GM04504 (cell line): ENCODE measurements at places on chromosomes 12 and 14.
A peak's percentile ranks its signal among the peaks of the same experiment; 100 is the strongest.

DNA sequence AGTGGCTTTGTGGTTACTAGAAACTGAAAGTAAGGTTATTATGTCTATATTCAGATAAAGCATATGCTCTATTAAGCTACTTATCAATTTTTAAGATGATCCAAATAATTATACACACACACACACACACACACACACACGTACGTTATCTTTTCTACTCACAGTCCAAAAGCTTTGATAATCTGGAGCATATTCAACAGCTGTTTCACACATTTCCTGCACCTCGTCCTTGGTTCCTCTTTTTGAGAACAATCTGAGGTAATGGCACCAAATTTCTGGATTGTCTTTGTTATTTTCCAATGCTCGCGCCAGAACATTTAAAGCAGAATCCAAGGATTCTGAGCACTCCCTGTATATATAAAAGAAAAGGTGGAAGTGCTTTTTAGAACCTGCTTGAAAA lies 37.5 kb downstream of the ZFC3H1 start:
- no peak for DNase-seq

DNA sequence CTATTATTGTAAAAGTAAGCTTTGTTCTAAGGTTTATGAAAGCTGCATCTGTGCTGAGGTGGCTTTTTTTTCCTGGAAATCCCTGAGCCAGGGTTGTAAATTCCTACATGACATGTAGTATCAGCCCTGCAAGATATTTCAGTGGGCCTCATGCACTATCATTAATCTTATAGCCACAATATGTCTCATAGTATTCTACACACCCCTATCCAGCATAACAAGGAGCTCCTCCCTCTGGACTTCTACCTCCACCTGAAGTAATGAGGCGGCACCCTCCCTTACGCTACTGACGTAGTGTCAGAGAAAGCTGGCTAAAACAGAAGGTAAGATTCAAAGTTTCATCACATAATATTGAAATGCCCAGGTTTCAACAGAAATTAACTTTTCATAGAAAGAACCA lies 35.5 kb downstream of the SLC5A8 start:
- no peak for DNase-seq

DNA sequence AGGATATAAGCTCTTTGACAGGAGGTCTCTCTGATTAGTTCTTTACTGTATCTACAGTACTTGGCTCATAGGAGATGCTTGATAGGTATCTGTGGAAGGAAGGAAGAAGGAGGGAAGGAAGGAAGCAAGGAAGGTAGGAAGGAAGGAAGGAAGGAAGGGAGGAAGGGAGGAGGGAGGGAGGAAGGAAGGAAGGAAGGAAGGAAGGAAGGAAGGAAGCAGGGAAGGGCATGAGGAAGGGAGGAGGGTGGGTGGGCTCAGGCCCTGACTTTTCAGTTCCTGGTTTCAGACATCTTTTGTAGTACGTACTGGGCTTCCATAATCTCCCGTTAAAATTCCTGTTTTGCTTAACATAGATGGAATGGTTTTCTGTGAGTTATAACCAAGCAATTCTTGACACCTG lies 175.0 kb upstream of the NUDT4 start:
- DNase-seq, result no peak

- DNase-seq, result no peak
Measured at GRCh38 chr12:114673169-114673833, 10.7 kb downstream of the TBX3 start.

GRCh38 chr12:131428091-131428685 lies 282.7 kb upstream of the SFSWAP start:
- no peak for DNase-seq

DNA sequence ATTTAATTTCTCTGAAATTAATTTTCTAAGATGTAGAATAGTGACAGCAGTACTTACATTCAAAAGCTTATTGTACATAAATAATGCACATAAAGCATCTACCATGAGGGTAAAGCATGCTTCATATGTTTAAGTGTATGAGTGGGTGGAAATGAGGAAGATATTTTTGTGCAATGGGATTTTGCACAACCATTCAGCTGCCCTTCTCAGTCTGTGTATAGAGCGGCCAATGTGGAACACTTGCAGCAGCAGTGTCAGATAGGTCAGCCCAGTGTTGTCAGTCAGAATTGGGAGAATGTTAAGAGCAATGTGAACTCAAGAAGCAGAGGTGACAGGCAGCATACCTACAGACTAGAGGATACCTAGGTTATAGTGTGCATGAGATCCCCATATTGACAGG lies 72.5 kb upstream of the ATP2B1 start:
- no peak for DNase-seq

- no peak for DNase-seq
Measured at GRCh38 chr12:30976206-30976605, 49.7 kb downstream of the TSPAN11 start.

DNA sequence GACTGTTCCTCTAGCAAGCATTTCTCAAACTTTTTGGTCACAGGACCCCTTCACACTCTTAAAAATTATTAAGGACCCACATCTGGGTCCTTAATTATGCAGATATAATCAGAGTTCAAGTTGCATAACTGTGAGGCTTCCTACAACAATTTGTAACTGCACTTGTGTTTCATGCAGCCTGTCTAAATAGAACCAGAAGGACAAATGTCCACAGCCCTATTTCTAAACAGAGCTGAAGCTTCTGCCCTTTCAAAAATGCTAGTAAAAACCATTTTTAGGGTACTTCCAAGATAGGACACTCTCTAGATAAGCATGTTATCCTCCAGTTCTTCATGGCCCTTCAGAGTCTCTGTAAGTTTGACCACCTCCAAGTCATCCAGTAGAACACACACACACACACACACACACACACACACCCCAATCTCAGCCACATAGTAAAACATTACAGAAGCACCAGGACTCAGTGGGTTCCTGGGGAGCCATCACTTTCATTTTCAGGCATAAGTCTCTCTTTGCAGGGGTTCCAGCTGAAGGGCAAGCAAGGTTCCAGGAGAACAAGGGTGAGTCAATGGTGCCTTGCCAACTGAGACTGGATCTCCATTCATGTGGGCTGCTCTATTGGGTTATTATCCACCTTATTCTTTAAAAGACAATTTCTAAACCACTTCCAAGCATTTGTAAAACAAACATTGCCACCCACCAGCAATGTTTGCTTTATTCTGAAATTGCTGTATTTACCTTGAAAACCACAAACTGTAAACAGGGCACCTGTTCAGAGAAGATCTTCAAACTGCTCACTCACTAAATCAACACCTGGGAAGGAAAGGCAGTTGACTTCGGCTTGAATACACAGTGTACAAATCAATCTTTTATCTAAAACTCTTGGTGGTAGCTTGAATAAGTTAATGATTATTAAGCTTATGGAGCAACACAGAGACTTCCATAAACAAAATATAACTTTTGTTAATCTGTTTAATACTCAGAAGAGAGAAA lies 64.1 kb downstream of the ITPR2 start:
- DNase-seq, result no peak

DNA sequence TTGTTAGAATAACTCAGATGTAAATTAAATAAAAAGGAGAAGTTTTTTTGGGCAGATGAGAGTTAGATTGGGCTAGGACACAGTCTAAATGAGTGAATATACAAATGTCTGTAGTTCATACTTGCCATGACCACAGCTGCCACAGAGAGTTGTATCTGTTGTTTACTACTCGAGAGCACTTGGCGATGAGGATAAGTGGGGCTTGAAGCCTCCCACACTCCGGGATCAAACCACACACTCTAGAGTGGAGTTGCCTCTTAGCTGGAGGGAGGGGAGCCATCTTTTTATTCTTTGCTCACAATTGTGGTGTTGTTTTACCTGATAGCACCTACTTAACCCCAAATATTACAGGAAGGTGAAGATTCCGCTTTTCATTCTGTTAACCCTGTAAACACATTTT lies 27.5 kb downstream of the BEST3 start:
- DNase-seq, result no peak

DNA sequence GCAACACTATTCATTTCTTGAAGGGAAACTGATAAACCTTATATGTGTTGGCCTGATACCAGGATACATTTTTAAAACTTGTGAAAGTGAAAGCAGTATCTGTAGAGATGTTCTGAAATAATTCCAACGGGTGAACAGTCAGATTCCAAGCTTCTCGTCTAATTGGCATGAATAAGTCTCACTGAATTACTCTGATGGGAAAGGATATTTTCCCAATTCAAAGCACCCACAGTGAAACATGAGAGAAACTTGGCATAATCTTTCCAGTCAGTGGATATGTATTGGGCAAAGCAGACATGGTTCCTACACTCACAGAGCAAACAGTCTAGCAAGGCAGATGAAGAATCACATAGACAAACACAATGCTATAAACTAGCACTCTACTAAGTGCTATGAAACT lies 413.1 kb downstream of the MED13L start:
- no peak for DNase-seq

- DNase-seq, result no peak
Measured at GRCh38 chr12:92462049-92462448, 240.7 kb upstream of the PLEKHG7 start.

DNA sequence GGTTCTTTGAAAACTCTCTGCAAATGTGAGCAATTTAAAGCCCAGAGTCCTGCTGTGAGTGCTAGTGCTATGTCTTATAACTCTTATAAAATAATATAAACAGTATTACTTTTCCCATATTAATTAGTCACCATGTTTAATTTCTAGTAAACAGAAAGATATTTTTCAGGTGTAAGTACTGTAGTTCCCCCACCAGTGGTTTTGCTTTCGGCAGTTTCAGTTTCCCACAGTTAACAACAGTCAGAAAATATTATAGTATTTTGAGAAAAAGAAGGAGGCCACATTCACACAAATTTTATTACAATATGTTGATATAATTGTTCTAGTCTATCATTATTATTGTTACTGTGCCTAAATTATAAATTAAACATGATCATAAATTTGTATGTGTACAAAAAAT lies 800.5 kb downstream of the LRFN5 start:
- no peak for DNase-seq

GRCh38 chr12:8780389-8780788 lies 42.0 kb upstream of the A2ML1 start:
- DNase-seq, result peak; percentile 9

DNA sequence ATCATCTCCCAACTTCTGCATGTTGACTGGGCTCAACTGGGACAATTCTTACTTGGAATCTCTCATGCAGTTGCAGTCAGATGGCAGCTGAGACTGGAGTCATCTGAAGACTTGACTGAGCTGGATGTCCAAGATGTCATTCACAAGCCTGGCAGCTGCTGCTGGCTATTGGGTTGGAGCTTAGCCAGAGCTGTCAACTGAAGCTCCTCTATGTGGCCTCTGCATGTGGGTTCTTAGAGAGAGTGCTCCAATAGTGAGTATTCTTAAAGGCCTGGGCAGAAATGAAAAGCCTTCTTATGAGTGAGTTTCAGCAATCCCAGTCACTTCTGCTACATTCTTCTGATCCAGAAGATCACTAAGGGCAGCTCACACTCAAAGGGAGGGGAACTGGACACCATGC lies 440.9 kb downstream of the LRIG3 start:
- DNase-seq, result no peak

GRCh38 chr14:69671365-69672030 lies 60.1 kb downstream of the SUSD6 start:
- DNase-seq, result no peak

- DNase-seq, result no peak
Measured at GRCh38 chr12:10132850-10133370, 2.9 kb upstream of the CLEC7A start.

GRCh38 chr14:76762411-76763095 lies 1.3 kb downstream of the VASH1 start:
- no peak for DNase-seq

GRCh38 chr14:32986791-32987540 lies 48.3 kb downstream of the NPAS3 start:
- peak; percentile 14 for DNase-seq

GRCh38 chr14:103880348-103881267 lies 33.2 kb upstream of the PPP1R13B start:
- peak; percentile 48 for DNase-seq

DNA sequence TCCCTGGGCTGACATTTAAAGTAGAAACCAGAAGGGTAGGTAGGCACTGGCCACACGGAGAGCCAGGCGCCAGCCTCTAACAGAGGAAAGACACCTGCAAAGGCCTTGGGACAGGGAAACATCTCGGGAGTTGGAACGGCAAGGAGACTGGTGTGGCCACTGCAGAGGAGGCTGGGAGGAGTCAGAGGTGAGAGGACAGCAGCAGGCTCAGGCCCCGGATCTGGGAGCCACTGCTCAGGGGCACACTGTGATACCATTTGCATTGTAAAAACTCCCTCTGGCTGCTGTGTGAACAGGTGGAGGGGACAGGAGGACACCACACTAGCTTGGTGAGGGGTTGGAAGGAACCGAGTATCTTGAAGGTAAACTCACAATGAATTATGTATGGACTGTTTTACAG lies 2.7 kb downstream of the ANHX start:
- DNase-seq, result no peak

DNA sequence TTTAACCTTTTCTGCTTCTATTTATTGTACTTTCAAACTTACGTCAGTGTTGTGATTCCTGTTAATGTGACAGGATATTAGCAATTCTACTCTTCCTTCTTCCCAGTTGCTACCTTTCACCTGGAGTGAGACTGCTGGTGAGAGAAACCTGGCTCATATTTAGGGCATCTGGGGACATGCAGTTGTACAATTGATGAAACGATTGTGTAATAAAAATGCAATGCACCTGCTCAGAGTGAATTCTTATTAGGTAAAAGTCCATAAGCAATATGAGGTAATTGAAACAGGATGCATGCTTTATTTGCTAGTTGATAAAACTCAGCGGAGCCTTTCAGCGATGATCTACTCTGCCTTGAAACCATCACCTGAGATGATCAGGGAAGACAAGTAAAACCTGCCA lies 116.1 kb upstream of the FBXO33 start:
- no peak for DNase-seq

DNA sequence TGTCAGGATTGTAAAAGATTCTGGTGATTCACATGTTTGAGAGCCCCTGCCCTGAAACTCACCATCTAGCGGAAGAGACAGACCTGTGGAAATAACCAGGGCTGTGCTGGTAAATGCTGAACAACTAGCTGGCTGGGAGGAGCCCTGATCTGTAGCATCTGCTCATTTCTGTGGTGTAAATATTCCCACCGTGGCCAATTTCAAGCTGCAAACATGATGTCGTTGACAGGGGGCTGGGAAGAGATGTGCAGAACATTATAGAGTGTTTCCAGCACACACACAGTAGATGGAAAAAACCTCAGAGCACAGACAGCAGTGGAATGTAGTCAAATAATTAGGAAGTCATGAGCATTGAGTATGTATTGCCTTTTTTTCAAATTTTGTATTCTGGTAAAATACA lies 138.2 kb downstream of the PHETA1 start:
- DNase-seq, result no peak

DNA sequence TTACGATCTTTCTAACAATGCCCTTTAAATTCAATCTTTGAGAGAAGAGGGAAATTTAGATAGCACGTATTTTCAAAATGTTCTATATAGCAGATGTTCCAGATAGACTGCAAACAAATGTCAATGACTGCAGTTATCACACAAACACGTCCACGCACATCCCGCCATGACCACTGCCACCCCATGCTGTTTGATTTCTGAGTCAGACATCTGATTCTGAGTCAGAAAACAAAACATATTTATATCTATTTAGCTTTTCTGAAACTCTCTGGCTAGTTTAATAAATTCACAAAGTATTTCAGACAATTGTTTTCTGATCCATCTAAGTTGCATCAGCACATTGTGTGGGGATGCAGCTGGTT lies 105.9 kb upstream of the BCAT1 start:
- DNase-seq, result no peak
